ENCODE measurements at places on chromosomes 6 and 20.
A peak's percentile ranks its signal among the peaks of the same experiment; 100 is the strongest.

DNA sequence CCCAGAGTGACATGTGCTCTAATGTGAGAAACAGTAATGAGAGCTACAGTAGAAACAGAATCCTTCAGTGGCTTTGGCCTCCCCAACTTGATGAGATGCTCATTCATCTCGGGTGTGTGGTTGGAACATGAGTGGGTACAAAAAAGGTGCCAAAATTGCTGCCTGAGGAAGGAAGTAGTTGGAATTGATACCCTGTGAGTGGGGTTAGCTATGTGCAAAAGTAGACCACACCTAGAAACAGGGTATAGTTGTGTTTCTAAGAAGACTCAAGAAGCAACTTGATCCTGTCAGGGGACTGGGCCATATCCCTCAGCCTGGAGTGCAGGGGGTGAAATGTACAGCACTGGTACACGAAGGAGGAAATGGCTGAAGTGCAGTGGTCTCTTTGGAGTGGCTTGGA is 206.4 kb upstream of the SUPT3H start:
- no peak for DNase-seq

DNA sequence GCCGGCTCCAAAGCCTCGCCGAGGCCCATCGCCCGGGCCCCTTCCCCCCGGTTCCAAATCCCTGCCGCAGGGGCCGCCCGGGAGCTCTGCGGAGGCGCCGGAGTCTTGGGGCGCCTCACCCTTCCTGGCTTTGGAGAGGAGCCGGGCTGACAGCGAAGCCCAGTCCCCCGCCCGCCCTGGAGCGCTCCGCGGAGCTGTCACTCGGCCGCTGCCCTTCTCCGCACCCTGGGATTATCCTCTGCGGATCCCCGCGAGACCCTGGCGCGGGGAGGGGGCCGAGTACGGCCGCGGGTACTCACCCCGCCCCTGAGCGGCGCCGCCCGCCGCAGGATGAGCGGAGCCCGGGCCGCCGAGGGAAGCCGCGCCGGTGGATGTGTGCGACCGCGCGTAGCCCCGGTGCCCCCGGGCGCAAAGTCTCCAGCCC is 343 bp downstream of the SNAP91 start:
- no peak for DNase-seq

DNA sequence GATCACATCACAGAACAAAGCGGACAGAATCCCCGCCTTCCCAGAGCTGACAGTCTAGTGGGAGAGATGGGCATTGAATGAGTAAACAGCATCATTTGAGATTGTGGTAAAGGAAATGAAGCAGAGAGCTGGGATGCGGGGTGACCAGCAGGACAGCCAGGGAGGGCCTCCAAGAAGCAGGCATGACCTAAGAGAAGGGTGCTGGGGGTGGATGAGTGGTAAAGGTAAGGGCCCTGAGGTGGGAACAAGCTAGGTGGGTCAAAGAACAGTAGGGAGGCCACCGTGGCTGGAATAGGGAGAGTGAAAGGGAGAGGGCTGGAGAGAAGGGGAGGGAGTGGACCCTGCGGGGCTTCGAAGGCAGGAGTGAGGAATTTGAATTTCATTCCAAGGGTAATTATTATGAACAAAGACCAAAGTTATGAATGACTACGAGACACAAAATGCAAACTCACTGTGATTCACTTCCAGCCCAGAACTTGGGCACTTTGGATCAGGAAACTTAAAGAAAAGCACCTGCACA is 61.4 kb downstream of the CEBPB start:
- no peak for DNase-seq

DNA sequence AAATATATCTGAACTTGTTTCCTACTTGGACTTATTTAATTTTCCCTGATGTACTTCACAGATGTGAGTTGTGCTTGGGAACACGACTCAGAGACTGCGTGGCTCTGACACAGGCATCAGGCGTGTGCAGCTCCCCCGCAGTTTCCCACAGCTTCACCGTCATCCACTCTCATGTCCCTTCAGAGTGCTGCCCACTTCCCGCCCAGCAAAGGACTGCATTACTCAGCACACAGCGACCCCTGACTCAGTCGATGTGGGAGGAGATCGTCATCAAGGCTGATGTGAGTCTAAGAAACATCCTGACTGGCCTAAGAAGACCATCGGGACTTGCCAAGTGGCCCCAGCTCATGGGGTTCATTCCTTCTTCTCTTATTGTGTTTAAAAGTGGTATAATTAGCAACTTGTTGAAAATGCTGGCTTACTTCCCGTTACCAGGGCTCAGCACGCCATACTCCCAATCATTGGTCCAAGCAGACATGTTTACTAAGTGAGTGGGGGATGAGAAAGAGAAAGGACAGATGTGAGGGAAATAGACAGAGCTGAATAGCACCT is 539.4 kb upstream of the JARID2 start:
- no peak for DNase-seq

- peak; percentile 45 for DNase-seq
Observed at GRCh38 chr20:63580796-63581461, 6.9 kb upstream of the HELZ2 start.

- DNase-seq: no peak
Observed at GRCh38 chr6:6217855-6218758, 102.4 kb downstream of the F13A1 start.

- DNase-seq: no peak
Observed at GRCh38 chr20:50389438-50389807, 120.8 kb upstream of the PTPN1 start.

- DNase-seq: no peak
Observed at GRCh38 chr6:113347436-113347835, 509.7 kb upstream of the MARCKS start.

DNA sequence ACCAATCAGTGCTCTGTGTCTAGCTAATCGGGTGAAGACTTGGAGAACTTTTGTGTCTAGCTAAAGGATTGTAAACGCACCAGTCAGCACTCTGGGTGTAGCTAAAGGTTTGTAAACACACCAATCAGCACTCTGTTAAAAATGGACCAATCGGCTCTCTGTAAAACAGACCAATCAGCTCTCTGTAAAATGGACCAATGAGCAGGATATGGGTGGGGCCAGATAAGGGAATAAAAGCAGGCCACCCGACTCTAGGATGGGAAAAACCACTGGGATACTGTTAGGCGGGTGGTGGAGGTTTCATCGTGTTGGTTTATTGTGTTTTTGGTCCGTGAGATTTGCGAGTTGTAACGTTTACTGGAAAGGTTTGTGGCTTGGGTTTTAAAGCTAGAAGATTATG is 25.5 kb upstream of the GFOD1 start:
- DNase-seq: no peak

DNA sequence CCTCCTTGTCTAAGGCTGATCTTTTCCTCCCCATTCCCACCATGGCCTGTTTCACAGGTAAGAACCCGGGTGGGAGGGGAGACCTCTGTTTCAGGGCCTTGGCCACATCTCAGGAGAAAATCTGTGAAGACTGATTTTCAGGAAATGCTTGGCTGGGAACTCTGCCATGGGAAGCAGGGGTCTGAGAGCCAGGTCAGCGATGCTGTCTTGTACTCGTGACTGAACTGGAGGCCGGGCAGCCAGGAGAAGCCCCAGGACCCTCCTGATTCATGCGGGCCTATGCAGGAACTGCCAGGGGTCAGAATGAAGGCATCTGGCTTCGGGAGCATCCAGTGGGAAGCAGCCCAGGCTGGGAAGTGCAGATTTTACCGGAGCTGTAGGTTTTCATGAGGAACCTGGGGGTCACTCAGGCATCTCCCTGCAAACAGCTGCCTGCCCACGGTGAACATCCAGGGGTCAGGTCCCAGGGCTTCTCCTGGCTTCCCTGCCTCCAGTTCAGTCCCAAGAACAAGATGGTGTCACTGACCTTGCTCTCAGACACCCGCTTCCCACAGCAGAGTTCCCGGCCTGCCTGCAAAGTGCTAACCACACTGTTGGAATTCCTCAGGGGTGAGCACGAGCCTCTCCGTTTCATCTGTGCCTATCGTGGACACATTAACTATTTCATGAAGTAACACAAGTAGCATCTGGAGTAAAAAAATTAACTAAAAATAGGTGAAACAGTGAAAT is 90.2 kb upstream of the SULF2 start:
- DNase-seq: no peak

DNA sequence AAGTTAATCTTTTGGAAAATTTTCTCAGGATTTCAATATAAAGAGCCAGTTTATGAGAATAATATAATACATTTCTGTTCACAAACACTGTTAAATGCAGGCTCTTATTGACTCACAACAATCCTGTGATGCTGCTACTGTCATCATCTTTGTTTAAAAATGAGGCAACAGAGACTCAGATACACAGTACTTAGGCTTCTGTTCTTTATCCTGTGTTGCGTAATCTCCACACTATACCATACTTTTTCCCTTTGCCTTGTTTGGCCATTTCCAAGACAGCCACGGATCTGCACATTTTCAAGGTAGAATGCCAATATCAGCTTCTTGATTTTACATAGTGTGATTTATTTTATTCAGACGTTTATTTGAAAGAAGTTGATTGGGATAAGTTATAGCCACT is 699.0 kb upstream of the CITED2 start:
- DNase-seq: no peak

- DNase-seq: no peak
Observed at GRCh38 chr20:23136893-23137745, 51.0 kb upstream of the CD93 start.

DNA sequence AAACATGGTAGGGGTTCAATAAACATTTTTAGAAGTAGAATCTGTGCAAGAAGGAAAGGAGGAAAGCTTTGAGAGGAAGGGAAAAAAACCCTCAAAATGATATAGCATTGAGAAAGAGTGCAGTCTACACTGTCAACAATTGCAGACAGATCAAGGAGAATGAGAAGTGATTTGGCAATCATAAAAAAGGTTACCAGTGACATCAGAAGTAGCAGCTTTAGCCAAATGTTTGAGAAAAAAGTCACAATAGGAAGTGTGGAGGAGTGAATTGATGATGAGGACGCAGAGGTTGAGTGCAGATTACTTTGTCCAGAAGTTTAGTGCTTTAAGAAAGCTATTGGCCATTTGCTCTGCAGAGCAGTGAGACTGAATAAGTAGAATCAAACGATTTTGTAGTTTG is 155.0 kb downstream of the GJA1 start:
- no peak for DNase-seq

GRCh38 chr6:34318499-34319470 is 70.0 kb upstream of the SMIM29 start:
- no peak for DNase-seq

GRCh38 chr6:156854466-156855161 is 77.4 kb downstream of the ARID1B start:
- no peak for DNase-seq

- no peak for DNase-seq
Observed at GRCh38 chr6:154592199-154592860, 81.8 kb upstream of the CNKSR3 start.

GRCh38 chr6:140912686-140913085 is 1220.0 kb upstream of the GJE1 start:
- DNase-seq: no peak

GRCh38 chr6:106134087-106134770 is 48.1 kb downstream of the PRDM1 start:
- DNase-seq: no peak

- no peak for DNase-seq
Observed at GRCh38 chr20:46226602-46227001, 81.7 kb downstream of the CDH22 start.

DNA sequence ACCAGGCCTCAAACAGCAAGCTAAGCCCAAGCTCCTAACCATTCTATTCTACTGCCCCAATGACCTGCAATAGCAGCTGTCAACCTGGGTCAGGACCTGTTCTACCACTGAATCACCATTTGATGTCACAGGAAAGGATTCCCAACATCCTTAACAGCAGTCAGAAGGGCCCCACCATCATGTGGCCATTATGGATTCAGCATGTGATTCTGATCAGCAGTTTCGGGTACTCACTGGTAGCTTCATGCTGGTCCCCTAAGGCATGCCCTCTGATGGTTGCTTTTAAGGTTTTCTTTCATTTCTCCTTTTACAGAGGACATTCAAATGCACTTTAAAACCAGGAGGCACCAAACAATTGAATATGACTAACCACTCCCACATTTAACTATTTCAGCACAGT is 37.3 kb upstream of the MAP7 start:
- DNase-seq: no peak

DNA sequence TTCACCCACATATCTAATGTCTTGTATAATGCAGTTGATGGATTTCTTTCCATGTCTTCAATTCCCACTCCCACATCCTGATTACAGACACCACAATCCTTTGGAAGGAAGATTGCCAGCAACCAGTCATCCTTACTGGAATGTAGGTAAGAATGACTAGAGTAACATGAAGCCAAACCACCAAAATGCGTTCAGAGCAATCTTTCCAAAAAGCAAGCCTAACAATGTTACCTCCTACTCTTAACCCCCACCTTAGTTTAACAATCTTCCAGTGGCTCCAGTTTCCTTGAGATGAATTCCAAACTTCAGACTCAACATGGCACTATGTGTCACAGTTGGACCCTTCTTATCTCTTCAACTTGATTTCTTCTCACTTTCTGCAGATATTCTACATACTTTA is 685.6 kb downstream of the DOK5 start:
- no peak for DNase-seq

DNA sequence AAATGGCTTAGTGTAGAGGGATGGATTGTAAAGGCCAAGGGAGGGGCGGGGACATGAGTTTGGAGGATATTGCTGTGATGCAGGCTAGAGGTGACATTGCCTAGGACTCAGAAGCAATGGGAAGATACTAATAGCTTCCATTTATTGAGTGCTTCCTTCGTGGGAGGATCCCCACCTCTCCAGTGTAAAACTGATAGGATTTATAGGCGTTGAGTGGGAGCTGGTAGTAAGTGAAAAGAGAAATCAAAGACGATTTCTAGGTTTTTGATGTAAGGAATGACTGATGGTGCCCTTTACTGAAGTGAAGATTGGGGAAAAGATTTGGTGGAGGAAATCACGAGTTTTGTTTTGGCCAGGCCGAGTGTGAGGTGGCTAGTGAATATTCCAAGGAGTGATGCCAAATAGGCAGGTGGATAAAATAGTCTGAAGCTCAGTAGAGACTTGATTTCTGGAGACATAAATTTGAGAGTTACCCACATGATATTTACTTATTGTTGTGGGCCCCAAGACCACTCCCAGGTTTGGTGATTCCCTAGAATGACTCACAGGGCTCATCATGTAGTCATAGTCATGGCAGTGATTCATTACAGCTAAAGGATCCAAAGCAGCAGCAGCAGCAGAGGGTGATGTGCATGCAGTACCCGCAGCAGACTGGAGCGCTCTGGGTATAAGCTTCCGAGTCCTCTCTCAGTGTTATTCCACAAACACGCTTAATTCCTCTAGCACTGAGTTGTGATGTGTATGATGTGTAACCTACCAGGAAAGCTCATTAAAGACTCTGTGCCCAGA is 10.2 kb downstream of the RPRD1B start:
- no peak for DNase-seq

- DNase-seq: no peak
Observed at GRCh38 chr6:163416557-163417253, 2.2 kb downstream of the QKI start.
